Brain microvascular endothelial cell (primary cell): ENCODE measurements at places on chromosomes 12 and 14.

- DNase-seq = no peak
Measured at GRCh38 chr12:113655919-113656318, 184.2 kb upstream of the LHX5 start.

DNA sequence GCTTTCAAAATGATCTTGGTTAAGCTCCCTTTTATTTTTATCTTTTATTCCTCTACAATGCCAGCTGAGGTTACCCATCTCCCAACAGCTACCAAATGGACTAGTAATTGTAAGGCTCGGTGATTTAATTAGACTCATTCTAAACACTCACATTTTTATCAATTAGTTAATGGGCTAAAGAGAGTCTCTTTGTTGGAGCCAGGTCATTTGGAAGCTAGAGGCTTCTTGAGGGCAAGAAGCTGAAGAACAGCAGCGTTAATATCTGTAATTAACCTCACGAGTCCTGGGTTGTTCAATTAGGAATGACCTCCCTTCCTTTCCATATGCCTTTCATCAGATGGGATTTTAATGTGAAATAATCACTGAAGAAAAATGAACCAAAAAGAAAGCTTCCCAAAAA, 56.9 kb downstream of the OTX2 start:
- no peak for DNase-seq

GRCh38 chr12:45286621-45287020, 70.7 kb downstream of the ANO6 start:
- DNase-seq = no peak

- DNase-seq = no peak
Measured at GRCh38 chr12:31507966-31508365, 83.0 kb downstream of the DENND5B start.

GRCh38 chr12:14824012-14824634, 10.1 kb upstream of the SMCO3 start:
- DNase-seq = no peak

GRCh38 chr12:3145033-3145432, 67.9 kb downstream of the TSPAN9 start:
- DNase-seq = no peak

DNA sequence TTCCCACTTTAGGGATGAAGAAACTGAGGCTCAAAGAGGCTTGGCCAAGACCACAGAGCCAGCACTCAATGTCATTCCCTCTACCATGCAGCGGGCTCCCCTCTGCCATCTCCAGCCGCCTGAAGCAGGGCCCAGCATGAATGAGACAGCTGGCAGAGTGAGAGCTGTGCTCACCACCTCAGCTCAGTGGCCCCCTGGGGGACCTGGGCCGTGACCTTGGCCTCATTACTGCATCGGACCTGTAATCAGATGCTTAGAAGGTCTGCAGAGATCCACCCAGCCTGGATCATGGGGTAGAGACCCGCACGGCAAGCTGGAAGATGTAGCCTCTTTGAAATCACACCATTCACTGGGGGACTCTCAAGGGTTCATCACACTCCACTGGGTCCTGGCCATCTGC, 22.7 kb upstream of the CORO1C start:
- DNase-seq = no peak

GRCh38 chr12:6450091-6450868, 1.6 kb upstream of the TAPBPL start:
- DNase-seq = no peak

DNA sequence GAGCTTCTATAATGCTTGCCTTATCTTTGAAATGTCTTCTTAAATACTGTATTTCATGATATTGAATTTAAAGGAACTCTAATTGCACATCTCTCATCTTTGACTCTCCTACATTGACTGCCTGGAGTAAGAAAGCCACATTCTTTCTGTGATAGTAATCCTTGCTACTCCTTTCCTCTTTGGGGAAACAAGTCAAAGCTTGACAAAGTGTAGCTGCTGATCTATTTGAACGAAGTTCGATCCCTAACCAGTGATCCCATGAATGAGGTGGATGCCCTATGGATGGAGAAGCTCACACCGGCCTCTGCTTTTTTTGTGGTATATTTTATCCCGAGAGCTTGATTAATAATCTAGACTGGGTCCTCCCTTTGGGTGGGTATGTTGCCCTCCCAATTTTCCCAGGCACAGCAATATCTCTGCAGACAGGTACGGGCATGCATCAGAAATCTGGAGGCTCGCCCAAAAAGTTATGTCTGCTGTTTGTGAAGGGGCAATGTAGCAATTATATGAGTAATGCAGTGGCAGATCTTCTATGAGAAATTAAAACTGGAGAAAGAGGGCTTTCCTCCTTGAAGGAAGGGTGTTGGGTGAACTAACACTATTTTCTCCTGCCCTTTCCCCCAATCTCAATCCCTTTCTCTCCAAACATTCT, 163.0 kb upstream of the FRMD6 start:
- no peak for DNase-seq

DNA sequence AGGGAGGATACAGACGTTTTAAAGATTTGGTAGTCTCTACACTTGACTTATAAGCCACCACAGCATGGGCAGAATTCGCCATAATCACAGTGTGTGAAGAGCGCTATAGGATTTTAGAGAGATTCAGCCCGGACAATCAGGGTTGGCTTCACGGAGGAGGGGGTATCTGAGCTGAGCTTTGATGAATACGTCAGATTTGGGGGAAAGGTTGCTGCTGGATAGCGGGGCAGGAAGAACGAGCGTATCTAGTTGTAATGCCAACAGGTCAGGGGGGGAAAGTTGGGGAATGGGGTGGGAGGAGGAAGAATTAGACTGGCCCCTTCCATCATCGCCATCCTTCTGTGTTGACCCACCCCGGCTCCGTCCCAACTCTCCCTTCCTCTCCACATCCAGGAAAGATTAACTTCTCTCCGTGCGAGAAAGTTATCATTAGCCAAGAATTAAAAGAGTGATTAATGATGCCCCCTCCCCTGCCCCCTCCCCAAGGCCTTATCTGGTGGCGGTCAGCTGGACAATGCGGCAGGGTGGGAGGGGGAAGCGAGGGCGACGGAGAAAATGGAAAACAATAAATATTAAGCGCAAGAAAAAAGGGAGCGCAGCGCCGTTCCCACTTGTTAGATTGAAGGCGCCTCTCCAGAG, 13.5 kb upstream of the GPATCH2L start:
- no peak for DNase-seq

DNA sequence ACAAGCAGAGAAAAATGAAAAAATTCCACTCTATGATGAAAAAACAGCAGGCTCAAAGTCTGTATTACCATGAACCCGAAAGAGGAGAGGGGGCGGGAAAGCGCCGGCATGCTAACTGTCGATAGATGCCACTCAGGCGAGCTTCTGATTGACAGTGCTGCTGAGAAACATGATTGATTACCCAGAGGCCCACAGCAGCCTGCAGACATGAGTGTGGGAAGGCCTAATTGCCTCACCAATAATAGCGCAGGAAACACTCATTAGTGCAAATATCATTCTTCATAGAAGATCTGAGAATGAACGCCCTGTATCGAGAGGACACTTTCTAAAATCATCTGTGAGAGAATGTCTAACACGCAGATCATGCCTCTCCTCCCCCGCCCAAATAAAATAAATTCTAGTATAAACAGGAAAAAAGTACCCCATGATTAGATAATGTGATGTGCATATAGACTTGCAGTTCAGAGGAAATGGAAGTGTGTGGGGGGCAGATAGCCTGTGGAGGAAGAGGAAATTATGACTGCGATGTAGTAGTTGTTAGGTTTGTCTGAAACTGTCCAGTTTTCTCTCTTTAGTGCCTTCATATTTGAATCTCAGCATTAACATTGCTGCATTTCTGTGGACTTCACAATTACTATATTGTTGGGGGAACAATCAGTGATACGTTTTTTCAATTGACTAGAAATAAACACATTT, 15.6 kb downstream of the TPH2 start:
- DNase-seq = no peak

- no peak for DNase-seq
Measured at GRCh38 chr14:82689948-82690347, 1156.3 kb upstream of the SEL1L start.

- no peak for DNase-seq
Measured at GRCh38 chr14:61098721-61099120, 117.7 kb downstream of the SLC38A6 start.

DNA sequence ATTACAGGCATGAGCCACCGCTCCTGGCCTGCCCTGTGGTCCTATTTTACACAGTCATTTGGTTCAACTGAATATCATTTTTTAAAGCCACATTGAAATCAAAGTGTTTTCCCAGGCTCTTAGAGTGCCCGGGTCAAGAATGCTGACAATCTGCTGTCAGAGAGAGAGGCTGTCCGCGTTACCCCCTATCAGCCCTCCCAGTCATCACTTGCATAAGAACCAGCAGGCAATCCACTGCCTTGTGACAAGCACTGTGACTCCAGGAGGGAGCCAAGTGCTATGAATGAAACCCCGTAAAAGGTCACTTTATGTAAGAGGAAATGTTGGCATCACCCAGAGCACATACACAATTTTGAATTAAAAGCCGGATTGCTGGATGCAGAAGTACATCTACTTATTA, 13.5 kb downstream of the PHLDA1 start:
- peak; percentile 87 for DNase-seq

DNA sequence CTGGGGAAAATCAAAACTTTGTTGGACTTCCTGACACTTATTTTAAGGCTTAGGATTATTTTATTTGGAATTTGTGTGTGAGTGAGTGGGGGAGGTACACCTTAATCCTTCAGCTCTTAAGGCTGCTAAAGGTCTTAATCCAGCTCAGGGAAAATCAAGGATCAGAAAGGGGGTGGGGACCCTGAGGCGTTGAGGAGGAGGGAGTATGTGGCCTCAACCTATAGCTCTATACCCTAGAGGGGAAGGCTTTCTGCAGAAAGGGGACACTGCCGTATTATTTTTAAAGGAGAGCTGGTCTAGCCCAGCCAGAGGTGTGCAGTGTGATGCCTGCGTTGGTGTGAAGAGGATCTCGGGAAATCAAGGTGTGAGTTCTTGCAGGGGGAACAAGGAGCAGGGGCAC, 20.0 kb downstream of the IRF2BPL start:
- DNase-seq = no peak

DNA sequence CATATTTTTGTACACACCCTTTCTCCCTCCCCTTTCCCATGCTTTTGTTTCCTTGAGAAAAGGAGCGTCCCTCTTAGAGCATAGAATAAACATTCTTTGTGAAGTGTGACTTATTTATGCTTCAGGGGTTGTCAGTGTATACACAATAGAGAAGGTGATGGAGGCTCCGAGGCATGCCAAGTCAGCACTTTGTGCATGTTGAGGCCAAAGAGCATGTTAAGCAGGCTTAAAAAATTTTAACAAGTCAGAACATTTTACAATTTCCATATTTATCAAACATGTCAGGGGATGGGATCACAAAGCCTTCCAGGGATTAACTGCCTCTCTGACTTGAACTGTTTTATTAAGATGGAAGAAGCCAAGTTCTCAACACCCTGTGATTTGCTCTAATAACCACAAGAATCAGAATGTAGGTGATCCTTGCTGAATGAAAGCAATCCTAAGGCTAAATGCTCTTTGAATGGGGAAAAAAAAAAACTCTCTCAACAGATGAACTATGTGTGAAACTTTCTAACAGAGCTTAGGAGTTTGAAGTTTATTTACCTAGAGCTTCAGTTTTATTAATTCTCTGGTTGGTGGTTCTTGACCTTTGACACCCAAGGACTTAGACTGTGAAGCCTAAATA, 223.1 kb downstream of the RAD51B start:
- DNase-seq = no peak

DNA sequence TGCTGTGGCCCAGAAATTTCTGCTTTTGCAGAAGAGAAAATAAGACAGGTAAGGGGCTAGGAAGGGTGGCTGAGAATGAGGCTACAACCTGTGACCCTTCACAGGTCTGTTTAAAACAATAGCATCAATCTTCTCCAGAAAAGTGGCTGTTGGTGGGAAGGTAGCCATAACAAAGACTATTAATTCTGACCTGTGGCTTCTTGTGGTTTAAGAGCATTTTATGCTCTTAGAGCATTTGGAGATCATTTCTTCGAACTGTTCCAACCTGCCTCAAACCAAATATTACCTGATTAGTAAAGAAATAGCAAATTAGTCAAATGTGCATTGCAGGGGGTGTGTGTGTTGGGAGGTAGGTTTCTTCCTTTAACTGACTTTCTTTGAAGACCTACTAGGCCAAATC, 15.2 kb upstream of the TCP11L2 start:
- no peak for DNase-seq

- no peak for DNase-seq
Measured at GRCh38 chr14:33241331-33241730, 302.7 kb downstream of the NPAS3 start.
